Gastrocnemius medialis (tissue), 4 donors: ENCODE measurements at places on chromosomes 4 and X. TPM values are rescaled to one million over a fixed set of nuclear protein-coding genes. Genes with fewer than 3 reads are reported as not detected.

DNA sequence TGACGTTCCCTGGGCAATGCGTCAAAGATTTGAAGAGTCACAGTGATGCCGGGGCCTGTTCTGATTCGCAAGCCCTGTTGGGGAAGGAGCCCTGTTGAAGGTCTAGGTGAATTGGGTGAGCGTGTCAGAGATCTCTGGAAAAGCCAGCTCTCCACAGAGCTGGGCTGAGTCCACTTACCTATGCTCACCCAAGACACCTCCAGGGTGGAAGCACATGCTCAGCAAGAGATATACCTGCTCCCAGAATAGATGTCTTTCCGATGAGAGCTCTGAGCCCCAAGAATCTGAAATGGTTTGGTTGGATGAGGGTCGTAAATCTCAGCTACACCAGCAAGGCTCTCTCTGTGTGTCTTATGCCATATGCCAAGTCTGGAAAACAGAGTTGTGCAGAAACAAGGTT, 1.7 kb downstream of the GABRQ start:
- peaks cover 8% of the 10 kb centered on the region for H3K27me3 ChIP-seq
- H3K27ac ChIP-seq, result no peak overlapping the region
- H3K4me1 ChIP-seq, result no peaks in the 10 kb centered on the region
- no peak overlapping the region for H3K4me3 ChIP-seq
- DNase-seq, result no peak
- no peaks in the 10 kb centered on the region for H3K36me3 ChIP-seq

DNA sequence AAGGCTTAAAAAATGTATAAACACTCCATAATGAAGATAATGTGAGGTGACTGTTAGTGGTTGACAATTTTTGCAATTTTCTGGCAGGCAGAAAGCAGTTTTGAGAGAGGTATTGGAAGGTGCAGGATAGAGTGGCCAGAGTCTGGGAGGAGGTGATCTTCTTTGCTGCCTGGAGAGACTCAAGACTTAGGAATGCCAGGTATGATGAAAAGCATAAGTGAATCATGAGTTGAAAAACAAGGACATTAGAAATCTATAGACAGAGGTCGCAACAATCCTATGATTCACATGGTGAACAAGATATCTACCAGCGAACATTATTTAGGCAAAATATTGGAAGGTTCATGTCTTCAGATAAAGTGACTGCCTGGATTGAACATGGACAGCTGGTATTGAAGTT, 118.5 kb downstream of the CFAP299 start:
- no peak overlapping the region for H3K4me3 ChIP-seq
- DNase-seq, result no peak
- H3K4me1 ChIP-seq, result no peaks in the 10 kb centered on the region

DNA sequence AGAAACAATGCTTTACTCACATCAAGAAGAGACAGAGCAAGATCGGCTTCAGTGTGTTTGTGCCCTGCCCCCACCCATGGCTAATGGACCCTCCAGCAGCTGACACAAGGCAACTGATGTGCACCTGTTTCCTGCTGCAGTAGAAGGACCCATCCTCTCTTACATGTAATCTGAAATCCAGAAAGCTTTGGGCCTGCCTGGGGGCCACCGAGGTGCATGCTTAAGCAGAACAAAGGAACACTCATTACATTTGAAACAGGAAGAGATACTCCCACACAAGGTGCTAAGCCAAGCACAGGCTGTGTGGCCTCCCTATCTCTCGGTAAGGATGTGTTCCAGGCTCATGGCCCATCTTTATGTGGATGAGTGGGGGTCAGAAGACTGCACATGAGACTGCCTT, 338.0 kb downstream of the SPOCK3 start:
- no peak for DNase-seq
- H3K27me3 ChIP-seq, result no peaks in the 10 kb centered on the region
- no peaks in the 10 kb centered on the region for H3K4me1 ChIP-seq
- H3K4me3 ChIP-seq, result no peak overlapping the region
- no peaks in the 10 kb centered on the region for H3K36me3 ChIP-seq

DNA sequence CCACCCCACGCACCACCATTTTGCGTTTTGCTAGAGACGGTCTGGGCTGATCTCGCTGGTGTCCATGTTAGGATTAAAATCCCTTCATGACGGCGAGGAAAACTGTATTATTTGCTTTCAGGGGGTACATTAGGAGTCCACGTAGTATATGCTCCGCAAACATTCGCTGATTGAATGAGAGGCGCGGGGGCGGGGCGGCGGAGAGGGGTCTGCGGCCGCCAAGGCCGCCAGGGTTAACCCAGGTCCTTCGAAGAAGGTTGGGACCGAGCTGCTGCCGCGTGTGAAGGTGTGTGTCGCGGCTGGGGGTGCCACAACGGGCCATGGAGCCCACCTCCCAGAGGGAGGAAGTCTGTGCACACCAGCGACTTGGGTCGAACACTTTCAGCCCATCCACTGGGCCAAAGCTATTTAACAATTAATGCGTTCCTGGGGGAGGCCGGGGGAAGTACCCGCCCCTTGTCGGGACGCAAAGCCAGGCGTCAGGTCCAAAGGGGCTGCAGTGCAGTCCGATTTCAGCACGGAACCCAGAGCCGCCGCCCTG, 6.4 kb upstream of the PITX2 start:
- no peaks in the 10 kb centered on the region for H3K27me3 ChIP-seq
- H3K4me1 ChIP-seq, result peaks cover 11% of the 10 kb centered on the region
- H3K36me3 ChIP-seq, result no peaks in the 10 kb centered on the region
- no peak overlapping the region for H3K27ac ChIP-seq
- no peak overlapping the region for H3K4me3 ChIP-seq

GRCh38 chr4:77251751-77252150, 94.7 kb downstream of the CCNG2 start:
- H3K27me3 ChIP-seq, result no peaks in the 10 kb centered on the region
- H3K36me3 ChIP-seq, result no peaks in the 10 kb centered on the region
- no peaks in the 10 kb centered on the region for H3K4me1 ChIP-seq
- H3K4me3 ChIP-seq, result no peak overlapping the region
- DNase-seq, result no peak
- H3K27ac ChIP-seq, result no peak overlapping the region

DNA sequence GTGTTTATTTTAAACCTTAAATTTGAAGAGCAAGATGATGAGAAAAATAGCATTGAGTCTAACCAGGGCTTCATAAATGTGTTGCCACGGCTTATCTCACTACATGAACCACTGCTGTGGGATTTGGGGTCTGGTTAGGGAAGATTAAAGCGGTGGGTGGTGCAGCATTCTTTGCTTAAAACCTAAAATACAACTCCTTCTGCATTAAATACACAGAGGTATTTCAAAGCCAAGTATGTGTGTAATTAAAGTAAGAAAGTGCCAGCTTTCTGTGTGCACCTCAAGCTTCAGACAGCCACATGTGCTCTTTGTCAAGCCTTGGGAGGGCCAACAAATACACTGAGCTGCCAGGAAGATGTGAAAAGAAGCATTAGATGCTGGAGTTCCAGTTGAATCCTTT, 128.0 kb downstream of the CPE start:
- no peaks in the 10 kb centered on the region for H3K36me3 ChIP-seq
- H3K4me3 ChIP-seq, result no peak overlapping the region

GRCh38 chr4:135739354-135739753, 1537.8 kb upstream of the PABPC4L start:
- no peak overlapping the region for H3K4me3 ChIP-seq
- H3K27me3 ChIP-seq, result no peaks in the 10 kb centered on the region
- no peaks in the 10 kb centered on the region for H3K4me1 ChIP-seq
- DNase-seq, result no peak
- H3K27ac ChIP-seq, result no peak overlapping the region
- H3K36me3 ChIP-seq, result no peaks in the 10 kb centered on the region

DNA sequence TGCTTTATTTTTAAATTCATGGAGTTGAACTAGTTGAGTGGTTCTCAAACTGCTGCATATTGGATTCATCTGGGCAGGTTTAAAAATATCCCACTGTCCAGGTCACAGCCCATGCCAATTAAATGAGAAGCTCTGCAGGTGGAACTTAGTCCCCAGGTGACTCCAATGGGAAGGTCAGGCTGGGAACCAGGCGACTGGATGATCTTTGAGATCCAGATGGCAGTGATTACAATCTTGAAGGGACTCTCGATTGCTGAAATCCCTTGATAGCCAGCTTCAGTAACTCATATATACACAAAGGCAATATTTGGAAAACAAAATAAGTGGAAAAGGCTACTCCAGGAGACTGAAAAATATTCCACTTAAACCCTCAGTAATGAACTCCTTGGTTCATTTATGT, 8.1 kb downstream of the ADH1A start:
- H3K4me3 ChIP-seq, result no peak overlapping the region
- H3K27me3 ChIP-seq, result no peaks in the 10 kb centered on the region
- no peak for DNase-seq
- no peaks in the 10 kb centered on the region for H3K4me1 ChIP-seq
- no peak overlapping the region for H3K27ac ChIP-seq
- H3K36me3 ChIP-seq, result no peaks in the 10 kb centered on the region

DNA sequence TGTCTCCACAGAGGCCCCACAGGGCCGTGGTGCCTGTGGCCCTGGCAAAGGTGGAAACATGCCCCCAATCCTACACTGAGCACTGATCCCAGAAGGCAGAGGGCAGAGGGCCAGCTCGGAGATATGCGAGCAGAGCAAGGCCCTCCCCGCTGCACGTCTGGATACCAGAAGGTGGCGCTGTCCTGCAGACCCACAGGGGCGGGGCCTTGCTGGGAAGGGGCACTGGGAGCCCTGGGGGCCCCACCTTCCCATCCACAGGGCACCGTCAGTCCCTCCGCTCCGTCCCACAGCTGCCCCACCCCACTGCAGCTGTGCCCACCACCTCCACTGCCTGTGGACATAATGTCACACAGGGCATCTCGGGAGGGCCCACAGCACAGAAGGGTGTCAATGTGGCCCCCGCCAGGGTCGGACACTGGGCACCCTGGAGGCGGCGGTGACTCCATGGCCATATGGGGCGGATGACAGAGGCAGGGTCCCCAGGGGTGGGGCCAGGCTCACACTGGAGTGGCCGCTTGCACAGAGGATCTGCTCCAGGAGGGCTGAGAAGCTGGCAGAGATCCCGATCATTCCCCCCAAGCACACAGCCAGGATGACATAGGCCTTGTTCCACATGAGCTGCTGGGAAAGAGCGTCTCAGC, 4.8 kb downstream of the SLC49A3 start:
- H3K4me3 ChIP-seq, result no peak overlapping the region
- H3K27me3 ChIP-seq, result no peaks in the 10 kb centered on the region
- H3K4me1 ChIP-seq, result peaks cover 30% of the 10 kb centered on the region
- no peak overlapping the region for H3K27ac ChIP-seq
- DNase-seq, result no peak

DNA sequence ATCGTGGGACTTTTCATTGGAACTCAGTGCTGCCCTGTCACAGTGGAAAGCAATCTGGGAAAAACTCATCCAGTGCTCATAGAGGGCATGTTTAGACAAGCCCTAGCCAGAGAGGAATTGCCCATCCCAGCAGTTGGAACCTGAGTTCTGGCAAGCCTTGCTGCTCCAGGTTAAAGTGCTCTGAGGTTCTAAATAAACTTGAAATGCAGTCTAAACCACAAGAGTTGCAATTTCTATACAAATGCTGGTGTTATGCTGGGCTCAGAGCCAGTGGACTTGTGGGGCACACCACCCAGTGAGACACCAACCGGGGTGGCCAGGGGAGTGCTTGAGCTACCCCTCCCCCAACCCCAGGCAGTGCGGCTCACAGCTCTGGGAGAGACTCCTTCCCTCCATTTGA, 142.8 kb upstream of the PPP1R2C start:
- no peak overlapping the region for H3K4me3 ChIP-seq
- no peaks in the 10 kb centered on the region for H3K27me3 ChIP-seq
- H3K4me1 ChIP-seq, result no peaks in the 10 kb centered on the region

DNA sequence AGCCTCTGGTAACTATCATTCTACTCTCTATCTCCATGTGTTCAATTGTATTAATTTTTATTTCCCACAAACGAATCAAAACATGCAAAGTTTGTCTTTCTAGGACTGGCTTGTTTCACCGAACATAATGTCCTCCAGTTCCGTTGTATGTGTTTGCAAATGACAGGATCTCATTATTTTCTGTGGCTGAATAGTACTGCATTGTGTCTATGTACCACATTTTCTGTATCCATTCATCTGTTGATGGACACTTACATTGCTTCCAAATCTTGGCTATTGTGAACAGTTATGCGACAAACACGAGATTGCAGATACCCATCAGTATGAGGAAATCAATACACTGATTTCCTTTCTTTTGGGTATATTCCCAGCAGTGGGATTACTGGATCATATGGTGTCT, 8.4 kb upstream of the LDOC1 start:
- H3K4me1 ChIP-seq, result no peaks in the 10 kb centered on the region
- no peak overlapping the region for H3K4me3 ChIP-seq
- no peak for DNase-seq
- no peaks in the 10 kb centered on the region for H3K36me3 ChIP-seq

DNA sequence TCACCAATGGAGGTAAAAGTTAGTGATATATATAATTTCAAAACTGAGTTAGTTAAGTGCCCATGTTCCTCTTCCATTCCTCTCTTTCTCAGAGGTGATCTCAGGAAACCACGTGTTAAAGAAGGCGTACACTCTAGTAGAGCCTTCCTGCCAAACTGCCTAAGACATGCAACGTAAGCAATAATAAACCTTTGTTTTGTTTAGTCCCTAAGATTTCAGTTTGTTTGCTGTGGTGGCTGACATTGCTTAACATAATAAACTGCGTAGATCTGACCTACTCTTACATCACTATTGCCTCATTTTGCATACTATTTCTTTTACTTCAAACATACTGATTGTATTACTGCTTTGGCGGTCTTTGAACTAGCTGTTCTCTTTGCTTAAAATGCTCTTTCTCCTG, 99.2 kb downstream of the JADE1 start:
- no peak overlapping the region for H3K27ac ChIP-seq
- no peaks in the 10 kb centered on the region for H3K27me3 ChIP-seq
- no peak overlapping the region for H3K4me3 ChIP-seq
- DNase-seq, result no peak

- H3K4me3 ChIP-seq, result no peak overlapping the region
- no peak for DNase-seq
- H3K27ac ChIP-seq, result no peak overlapping the region
- no peaks in the 10 kb centered on the region for H3K4me1 ChIP-seq
- H3K36me3 ChIP-seq, result peaks cover 62% of the 10 kb centered on the region
- no peaks in the 10 kb centered on the region for H3K27me3 ChIP-seq
Observed at GRCh38 chrX:71396576-71396975, 30.4 kb downstream of the TAF1 start.

DNA sequence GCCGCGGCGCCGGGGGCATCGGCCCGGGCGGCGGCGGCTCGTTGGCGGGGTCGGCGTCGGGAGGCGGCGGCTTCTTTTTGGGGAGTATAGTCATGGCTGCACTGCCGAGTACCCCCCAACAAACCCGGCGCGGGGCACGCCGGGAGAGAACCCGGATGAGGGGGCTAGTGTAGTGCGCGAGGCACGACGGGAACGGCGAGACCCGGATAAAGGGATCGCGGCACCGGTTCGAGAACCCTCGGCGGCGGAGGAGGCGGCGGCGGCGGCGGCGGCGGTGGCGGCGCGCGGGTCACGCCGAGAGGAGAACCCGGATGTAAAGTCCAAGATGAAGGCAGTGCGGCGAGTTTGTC, at the start of gene OTUD5:
Gene OTUD5, minus strand, starts transcription at position 131 of the 350 bp plus-strand sequence. Its CDS starts 37 bp downstream, at position 94.
- H3K27me3 ChIP-seq, result no peaks in the 10 kb centered on the region
- H3K27ac ChIP-seq, result peak within 1 kb of the TSS; percentile 93
- DNase-seq, result peak; percentile 25
- H3K4me3 ChIP-seq, result peak within 1 kb of the TSS; percentile 64
- H3K36me3 ChIP-seq, result no peaks in the 10 kb centered on the region
- peaks cover 15% of the 10 kb centered on the region for H3K4me1 ChIP-seq

SMIM10L2A gene
- total RNA-seq, result 0.05 TPM

DCAF4L1 gene
- total RNA-seq, result 1.7 TPM

TLR3 gene
- 1.2 TPM for total RNA-seq

ALAS2 gene
- total RNA-seq, result not detected

SLC6A14 gene
- not detected for total RNA-seq

NWD2 gene
- not detected for total RNA-seq

GCNA gene
- 5.4 TPM for total RNA-seq

HTRA3 gene
- 19.4 TPM for total RNA-seq

CHRNA9 gene
- total RNA-seq, result not detected

ENAM gene
- 1.3 TPM for total RNA-seq
